ENCODE measurements at places on chromosomes 12 and 14.

GRCh38 chr12:98504368-98504617 lies 11.1 kb upstream of the TMPO start:
- no peak for DNase-seq

- no peak for DNase-seq
Observed at GRCh38 chr14:57982804-57983634, 117.1 kb upstream of the SLC35F4 start.

DNA sequence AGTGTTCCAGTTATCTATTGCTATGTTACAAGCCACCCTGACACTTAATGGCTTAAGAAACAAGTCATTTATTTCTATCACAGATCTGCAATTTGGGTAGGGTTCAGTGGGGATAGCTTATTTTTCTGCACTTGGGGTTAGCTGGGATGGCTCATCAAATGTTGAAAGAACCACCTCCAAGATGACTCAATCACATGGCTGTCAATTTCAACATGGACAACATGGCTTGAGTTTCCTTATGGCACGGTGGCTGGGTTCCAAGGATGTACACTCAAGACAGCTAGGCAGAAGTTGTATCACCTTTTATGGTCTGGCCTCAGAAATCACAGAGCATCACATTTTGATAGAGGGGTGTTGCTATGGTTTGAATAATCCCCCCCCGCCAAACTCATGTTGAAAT lies 24.5 kb upstream of the IGF1 start:
- no peak for DNase-seq

- DNase-seq = no peak
Observed at GRCh38 chr14:102848830-102849525, 71.7 kb downstream of the TRAF3 start.

DNA sequence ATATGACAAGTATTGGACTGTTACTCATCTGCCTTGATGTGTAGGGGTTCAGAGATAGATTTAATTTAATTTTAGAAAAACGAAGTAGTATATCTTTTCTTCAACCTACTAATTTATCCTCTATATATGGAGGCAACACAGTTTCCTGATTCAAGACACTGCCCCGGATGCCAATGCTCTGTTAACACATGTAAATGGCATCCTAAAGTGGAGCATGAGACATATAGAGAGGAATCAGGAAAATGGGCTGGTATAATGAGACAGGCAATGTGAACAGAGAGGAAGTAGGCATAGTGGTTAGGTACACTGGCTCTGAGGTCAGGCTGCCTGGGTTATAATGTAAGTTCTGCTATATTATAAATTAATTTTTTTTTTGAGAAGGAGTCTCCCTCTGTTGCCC lies 85.6 kb downstream of the OTOGL start:
- no peak for DNase-seq

- no peak for DNase-seq
Observed at GRCh38 chr14:74684434-74684833, 28.4 kb downstream of the AREL1 start.

DNA sequence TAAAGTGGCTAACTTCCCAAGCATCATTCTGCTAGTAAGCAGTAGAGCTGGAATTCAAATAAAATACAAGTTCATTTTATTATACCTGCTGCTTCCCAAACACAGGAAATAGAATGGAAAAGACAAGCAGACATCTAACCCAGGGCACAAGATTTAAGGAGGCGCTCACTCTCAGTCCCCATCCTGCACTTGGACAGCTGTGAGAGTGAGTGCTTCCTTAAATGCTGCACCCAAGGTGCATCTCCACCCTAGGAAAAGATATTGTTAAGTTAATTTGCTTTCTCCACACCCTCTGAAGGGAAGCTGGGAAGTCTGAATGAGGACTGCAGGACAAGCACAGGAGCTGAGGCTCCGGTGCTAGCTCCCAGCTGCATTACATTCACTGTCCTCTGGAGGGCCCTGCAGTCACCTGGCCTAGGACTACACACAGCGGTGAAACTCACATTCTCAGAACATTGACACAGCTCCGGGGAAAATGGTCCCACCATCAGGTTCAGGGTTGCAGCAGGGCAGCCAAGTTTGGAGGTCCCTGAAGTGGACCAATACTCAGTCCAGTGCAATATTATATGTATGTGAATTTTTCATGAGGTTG lies 14.2 kb downstream of the HEBP1 start:
- no peak for DNase-seq

DNA sequence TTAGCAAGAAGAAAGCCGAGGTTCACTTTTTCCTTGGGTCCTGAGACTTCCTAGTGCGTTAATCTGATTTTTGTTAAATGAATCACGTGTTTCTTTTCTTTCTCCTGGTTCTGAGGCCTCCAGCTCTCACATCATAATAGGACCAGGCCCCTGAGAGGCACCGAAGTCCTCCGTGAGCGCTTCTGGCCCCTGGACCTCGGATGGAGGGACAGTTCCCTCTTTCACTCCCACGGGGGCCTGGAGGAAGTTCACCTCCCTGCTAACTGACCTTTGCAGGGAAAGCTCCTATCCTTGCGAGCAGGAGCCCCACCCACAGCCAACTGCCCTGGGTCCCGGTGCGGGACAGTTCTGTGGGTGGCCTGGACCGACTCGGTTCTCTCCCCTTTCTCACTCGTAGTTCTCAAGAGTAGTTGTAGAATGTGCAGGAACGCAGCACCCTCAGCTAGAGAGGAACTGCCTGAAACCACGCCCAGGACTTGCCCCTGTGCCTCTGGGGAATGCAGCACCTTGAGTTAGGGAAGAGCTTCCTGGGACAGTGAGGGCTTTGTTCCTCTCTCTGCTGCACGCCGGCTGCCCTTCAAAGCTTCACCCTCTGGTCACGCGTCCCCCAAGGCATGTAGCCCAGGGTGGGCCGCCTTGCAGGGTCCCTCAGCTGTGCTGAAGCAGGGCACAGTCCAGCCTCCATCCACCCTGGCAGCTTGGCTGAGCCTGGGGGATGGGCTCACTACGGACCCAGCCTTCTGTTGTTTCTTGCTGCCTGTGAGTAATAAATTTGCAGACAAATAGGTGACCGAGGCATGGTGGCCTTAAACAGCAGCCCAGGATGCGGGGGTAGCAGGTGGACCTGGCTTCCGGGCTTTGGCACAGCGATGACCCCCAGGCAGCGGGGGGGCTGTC lies 264.6 kb downstream of the ADGRD1 start:
- DNase-seq = no peak

DNA sequence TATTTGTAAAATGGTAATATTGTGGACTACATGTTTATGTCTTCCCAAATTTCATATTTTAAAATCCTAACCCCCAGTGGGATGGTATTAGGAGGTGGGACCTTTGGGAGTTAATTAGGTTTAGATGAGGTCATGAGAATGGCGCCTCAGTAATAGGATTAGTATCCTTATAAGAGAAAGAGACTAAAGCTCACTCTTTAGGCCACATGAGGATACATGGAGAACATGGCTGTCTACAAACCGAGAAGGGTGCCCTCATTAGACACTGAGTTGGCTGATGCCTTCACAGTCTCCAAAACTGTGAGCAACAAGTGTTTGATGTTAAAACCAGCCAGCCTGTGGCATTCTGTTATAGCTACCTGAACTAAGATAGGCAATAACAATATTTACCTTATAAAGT lies 58.3 kb upstream of the OTOGL start:
- DNase-seq = no peak

DNA sequence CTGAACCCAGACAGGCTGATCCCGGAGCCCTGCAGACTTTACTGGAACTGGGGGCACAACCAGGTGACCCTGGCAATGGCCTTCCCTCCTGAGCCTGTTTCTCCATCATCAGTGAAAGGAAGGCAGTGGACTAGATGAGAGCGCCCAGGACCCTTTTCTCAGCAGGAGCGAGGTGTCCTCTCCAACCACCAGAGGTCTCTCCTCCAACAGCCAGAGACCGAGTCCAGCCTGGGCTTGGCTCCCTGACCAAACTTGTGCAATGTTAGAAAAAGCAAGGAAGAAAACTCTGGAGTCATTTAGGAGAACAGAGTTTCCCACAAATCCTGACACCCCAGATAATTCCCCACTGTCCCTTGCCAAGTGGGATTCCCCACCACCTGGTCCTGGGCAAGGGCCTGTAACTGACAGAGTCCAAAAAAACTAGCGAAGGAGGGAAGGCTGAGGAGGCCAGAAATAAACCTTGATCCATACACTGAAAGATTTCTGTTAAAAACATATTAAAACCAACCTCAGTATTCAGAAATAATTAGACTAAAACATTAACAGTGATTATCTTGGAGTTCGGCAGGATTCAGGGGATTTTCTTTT lies 9.0 kb downstream of the RPS6KL1 start:
- DNase-seq = no peak

DNA sequence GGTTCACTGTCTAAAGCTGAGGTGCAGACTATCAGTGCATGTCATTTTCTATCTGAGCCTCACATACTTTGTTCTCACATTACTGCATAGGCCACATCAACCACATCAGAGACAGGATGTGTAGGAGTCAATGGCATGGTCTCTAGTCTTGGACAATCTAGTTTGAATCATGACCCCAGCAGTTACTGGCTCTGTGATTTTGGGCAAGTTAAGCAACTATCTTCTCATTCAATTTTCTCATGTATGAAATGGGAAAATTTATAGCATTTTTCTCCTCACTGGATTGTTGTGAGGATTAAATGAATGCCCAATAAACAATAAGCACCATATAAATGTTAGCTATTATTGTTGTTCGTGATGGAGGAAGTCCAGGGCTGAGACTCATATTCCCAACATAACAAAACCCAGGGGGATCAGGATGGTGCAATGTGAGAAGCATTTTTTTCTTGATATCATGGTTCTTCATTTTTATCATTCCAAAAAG lies 432.6 kb downstream of the LRIG3 start:
- DNase-seq = no peak

DNA sequence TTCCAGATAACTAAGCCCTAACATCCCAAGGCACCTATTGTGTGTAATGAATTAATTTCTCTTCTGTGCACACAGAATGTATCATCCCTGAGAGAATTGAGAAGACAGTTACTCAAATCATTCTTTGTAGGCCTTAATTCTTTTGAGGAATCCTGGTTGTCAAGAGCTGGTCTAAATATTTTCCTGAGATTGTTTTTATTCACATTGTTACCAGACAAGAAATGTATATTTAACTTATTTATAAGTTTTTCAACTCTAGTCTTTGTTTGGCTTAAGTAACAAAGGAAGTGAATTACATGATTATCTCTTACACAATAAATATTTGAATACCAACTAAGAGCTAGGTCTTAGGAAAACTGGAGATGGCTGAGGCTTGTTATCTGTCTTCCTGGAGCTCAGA lies 169.4 kb downstream of the DACT1 start:
- DNase-seq = no peak

DNA sequence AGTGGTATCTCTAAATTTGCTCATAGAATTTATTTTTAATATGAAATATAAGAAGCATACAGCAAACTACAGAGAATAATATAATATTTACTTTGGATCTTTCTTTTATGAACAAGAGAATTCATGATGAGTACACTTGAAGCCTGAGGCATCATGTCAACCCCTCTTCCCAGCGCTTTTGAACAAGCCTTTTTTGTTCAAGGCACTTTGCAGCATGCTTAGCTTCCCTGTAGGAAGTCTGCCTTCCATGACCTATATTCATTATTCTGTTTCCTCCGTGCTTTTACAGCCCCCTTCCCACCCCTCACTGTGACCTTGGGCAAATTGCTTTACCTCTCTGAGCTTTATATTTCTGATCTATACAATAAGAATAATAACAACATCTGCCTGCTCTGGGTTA lies 41.6 kb downstream of the SCN8A start:
- no peak for DNase-seq

GRCh38 chr12:72448805-72449204 lies 176.6 kb downstream of the TRHDE start:
- no peak for DNase-seq

DNA sequence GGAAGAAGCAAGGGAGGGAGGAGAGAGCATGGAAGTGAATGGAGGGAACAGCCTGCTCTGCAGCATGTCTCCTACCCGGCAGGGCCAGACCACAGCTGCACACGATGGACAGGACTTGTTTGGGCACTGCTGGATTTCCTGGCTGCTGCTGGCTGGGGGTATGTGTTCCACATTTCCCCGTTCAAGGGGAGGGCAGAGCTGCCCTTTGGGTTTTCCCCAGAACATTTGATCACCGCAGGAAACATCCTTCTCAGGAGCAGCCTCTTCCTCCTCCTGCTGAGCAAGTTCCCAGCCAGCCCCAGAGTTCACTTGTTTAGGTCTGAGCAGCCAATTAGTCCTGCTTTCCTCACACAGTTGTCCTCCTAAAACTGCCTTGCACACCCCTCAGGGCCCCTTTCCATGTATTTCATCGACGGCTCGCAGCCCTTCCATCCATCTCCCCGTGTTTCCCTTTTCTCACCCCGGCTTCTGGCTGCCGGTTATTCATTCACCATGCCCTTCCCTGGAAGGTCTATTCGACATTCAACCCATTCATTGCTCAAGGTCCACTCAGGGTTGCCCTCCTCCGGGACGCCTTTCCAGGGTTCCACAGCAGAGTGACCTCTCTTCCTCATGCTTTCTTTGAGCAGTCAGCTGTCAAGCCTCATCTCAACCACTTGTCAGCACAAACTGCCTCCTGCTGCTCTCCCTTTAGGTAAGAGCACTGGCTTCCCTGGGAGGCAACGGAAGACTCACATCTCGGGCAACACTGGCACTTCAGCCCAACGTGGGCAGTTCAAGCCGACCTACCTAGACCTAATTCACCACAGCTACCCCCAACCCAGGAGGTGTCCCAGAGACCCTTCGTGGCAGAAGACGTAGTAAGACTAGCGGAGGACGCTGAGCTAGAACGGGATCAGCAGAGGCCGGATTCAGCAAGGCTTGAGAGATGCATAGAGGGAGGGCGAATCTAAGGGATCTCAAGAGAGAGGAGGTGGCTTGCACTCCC lies 20.1 kb upstream of the ANO2 start:
- no peak for DNase-seq

DNA sequence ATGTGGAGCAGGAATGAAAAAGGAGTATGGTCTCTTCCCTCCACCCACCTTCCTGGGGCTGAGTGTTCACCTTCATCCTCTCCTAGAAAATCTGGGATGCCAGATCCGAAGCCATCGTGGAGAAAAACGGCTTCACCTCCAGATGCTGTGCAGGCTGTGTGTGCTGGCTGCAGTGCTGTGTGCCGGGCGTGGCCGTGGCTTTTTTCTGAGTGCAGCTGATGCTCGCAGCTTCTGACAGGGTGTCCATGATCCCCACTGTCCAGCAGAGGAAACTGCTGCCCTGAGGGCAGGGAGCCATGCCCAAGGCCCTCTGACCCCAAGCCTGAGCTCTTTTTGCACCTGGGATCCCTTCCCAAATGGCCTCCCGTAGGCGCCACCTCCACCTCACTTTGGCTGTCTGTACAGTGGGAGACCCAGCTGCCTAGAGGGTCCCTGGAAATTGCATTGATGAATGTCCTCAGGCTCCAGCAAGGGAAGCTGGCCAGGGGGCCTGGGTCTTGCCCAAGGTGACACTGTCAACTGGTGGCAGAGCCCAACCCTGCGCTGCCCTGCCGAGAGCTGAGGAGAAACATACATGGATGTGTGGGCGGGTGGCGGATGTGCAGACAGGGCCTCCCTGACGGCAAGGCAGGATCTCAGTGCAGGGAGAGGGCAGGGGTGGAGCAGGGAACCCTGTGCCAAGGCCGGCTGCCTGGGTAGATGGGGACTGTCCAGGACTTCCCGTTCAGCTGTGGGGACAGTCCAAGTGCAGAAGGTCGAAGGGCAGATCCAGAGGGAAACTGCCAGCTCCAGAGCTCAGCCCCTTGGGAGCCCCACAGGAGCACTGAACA lies 53.3 kb downstream of the BEGAIN start:
- no peak for DNase-seq

GRCh38 chr14:52283099-52283498 lies 15.6 kb downstream of the PTGDR start:
- DNase-seq = no peak
